Memory B cell (primary cell): ENCODE measurements at places on chromosomes 2 and 18.

GRCh38 chr2:123720760-123721159 lies 304.3 kb upstream of the CNTNAP5 start:
- no peak for DNase-seq

DNA sequence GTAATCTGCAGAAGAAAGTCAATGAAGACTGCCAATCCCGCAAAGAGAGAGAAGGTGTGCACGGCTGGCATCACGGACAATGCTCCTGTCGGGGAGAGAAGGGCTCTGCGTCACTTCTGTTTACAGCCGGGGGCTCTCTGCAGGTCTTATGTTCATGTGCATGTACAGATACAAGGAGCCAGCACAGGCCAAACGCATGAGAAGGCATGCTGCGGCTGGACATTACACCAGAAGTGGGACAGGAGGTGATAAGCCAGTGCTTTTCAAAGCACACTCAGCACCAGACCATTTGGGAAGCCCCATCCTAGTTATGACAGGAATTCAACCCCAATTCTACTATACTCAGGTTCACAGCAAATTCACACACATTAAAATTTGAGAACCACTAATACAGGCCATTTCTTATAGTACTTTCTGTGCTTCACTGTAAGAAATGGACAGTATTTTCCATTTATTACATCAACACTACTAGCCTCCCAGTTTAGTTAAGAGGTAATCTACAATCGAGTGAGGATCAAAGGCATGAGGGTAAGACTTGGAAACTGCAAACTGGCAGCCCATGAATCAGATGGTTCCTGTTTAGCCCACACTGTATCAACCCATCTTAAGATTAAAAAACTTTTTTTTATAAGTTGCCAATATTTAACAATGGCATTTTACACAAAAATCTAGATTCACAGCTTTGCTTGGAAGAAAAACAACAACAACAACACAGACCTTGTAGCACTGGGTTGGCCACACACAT lies 38.2 kb downstream of the RMC1 start:
- DNase-seq: no peak

- no peak for DNase-seq
Measured at GRCh38 chr2:176562359-176563078, 293.3 kb downstream of the MTX2 start.

- no peak for DNase-seq
Measured at GRCh38 chr18:50629148-50629631, 69.3 kb downstream of the MAPK4 start.

DNA sequence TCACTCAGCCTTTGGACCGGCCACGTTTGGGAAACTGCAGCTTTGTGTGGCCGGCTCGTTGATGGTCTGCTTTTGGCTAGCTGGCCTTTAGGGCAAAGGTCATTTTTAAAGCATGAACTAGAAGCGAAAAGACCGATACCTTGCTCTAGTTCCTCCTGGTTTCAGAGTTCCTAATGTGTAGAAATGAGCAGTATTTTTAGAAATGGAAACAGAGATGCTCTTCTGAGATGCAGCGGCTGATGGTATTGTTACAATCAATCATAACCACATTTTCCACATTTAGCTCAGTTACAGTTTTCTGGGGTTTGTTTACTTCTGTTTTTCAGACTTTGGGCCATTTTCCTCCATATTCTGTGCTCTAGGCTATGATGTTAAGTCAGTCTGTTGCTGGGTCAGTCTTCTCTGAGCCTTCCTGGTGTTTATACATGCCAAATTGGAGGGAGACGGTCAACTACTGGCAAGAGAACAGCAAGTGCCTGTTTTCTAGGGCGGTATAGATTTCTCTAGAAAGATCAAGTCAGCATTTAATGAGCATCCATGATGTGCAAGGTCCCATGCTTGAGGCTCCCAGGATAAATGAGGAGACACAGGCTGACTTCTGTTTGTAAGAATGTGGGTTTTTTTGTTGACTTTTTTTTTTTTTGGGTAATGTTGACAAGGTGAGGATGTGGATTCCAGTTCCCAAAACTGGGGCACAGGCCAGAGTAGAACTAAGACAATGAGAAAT lies 28.0 kb downstream of the RNF144A start:
- no peak for DNase-seq

- no peak for DNase-seq
Measured at GRCh38 chr2:143926736-143927135, 593.2 kb downstream of the ZEB2 start.

- no peak for DNase-seq
Measured at GRCh38 chr18:56789004-56789888, 138.1 kb downstream of the WDR7 start.

- no peak for DNase-seq
Measured at GRCh38 chr2:163210430-163210918, 371.9 kb upstream of the KCNH7 start.

GRCh38 chr2:209642146-209642820 lies 129.3 kb upstream of the UNC80 start:
- no peak for DNase-seq

- DNase-seq: no peak
Measured at GRCh38 chr2:160928854-160929301, 231.3 kb upstream of the TANK start.

GRCh38 chr2:69082430-69082997 lies 69.5 kb downstream of the ANTXR1 start:
- no peak for DNase-seq

GRCh38 chr2:230956827-230957755 lies 32.0 kb upstream of the GPR55 start:
- no peak for DNase-seq

DNA sequence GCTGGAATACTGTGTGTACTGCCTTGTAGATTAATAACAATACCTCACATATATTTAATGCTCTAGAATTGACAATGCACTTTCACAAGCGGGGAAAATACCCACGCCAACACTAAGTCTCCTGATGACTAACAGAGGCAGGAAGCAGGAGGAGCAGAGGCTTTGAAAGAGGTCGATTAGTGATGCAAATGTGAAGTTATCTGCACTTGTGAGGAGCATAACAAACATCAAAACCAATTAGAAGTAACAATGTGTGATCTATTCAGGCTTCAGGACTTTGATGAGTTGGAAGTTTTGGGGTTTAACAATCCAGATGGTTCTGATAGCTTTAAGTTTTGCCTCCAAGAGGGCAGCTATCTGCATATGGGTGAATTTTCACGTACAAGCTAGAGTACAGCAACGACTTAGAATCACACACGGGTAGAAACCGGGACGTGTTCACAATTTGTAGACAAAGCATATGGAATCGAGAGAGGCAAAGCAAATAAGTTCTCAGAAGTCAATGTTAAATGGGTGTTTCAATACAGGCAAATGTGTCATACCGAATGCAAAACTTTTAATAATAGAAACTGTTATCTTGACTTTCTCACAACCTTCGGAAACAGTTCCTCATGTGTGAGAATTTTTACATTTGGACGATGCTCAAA lies 114.5 kb downstream of the METTL8 start:
- no peak for DNase-seq

DNA sequence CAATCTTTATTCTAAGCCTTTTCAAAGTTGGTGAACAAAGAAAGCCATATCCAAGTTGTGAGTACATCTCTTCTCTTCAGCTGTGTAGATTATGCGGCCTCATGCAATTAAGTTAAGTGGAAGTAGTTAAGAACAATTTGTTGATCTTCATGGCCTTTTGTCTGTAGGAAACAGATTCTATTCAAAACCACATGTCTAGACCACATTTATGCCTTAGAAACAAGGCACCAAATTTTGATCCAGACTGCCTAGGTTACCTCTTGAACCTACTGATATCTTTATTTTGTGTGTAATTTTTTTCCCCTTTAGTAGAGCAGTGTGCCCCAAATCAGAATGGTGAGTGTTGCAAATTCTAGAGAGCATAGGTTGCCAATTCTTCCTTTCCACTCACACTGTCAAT lies 101.6 kb upstream of the CERS6 start:
- DNase-seq: no peak

GRCh38 chr18:52691841-52692240 lies 351.8 kb downstream of the DCC start:
- DNase-seq: no peak

- no peak for DNase-seq
Measured at GRCh38 chr2:119586085-119586484, 41.8 kb downstream of the CFAP221 start.

DNA sequence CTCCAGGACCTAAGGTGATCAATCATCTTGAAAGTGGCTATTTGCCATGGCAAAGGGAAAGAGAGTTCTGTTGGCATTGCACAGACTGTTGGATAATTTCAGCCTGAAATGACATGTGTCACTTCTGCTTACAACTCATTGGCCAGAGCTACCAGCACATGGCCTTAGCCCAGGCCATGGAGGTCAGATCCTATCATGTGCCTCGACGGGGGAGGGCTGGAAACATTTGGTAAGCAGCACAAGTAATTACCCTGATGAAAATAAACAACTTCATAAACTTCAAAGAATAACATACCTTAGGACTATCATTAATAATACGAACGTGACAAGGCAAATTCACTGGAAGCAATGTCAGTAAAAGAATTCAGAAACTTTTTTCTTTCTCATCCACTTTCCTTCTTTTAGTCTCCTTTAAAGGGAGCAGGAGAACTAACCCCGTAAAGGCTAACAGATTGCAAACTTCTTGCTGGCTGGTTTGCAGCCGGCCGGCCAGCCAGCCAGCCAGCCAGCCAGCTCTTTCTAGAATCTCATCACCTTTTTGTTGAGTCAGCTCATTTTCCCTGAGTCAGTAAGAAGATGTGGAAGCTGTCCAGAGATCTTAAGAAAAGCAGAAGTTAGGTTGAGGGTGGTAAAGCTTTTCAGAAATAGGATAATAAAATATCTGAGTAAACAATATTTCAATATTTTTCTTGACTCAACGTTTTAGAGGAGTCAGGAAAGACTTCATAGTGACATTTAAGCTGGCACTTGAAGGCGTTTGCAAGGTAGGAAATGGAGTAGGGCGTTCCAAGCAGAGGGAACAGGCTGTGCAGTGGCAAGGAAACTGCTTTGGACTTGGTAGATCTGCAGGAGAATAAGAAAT lies 31.9 kb downstream of the CNRIP1 start:
- DNase-seq: no peak

GRCh38 chr2:233413559-233414272 lies 59.4 kb downstream of the DGKD start:
- no peak for DNase-seq

DNA sequence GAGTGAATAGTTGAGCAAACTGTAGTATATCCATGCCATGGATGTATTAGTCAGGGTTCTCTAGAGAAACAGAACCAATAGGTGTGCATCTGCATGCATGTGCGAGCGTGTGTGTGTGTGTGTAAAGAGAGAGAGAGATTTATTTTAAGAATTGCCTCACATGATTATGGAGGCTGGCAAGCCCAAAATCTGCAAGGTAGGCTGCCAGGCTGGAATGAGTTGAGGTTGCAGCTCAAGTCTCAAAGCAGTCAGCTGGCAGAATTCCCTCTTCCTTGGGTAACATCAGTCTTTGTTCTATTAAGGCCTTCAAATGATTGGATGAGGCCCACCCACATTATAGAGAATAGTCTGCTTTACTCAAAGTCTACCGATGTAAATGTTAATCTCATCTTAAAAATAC lies 187.8 kb downstream of the ANAPC1 start:
- DNase-seq: no peak
